Astrocyte (in vitro differentiated cells and primary cell): ENCODE measurements at places on chromosomes 1 and 21. TPM values are rescaled to one million over a fixed set of nuclear protein-coding genes. Genes with fewer than 3 reads are reported as not detected.

DNA sequence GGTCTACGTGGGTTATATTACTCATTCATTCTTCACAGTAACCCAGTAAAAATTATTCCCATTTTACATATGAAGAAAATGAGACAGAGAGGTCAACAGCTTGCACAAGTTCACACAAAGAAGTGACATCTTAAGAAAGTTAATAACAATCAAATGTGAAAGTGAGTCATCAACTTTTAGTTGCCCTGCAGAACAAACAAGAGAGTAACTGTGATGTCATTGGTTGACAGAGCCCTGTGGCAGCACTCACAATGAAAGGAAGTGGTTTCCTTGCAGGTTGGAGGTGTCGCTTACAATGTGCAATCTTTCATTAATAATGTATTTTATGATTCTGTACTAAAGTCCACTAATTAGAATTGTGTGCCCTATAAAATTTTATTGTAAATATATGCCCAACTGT is 369.6 kb downstream of the RYR2 start:
- DNase-seq: no peak
- H3K4me3 ChIP-seq: no peak overlapping the region
- no peaks in the 10 kb centered on the region for H3K36me3 ChIP-seq
- no peak overlapping the region for H3K27ac ChIP-seq

GRCh38 chr1:204295671-204296070 is 64.1 kb downstream of the PLEKHA6 start:
- DNase-seq: no peak
- no peak overlapping the region for H3K27ac ChIP-seq
- H3K4me3 ChIP-seq: no peak overlapping the region
- peaks cover 2% of the 10 kb centered on the region for H3K27me3 ChIP-seq

DNA sequence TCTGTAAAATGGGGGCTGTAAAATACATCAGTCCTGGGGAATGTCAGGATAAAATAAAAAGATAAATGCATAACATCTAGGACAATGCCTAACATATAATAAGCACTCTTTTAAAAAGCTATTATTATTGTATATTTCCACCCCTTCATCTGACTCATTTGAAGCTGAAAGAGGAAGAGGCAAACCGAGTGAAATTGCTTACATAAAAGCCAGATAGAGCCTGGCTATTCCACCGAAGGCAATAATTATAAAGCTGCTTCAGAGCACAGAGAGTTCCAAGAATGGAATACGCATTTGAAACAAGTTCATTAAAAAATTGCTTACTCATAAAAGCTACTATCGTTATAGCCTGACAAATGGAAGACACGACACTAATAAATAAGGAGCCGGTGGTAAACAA is 186.1 kb upstream of the CAMK1G start:
- no peak for DNase-seq
- H3K36me3 ChIP-seq: no peaks in the 10 kb centered on the region
- peaks cover 21% of the 10 kb centered on the region for H3K4me1 ChIP-seq
- no peak overlapping the region for H3K27ac ChIP-seq
- H3K4me3 ChIP-seq: no peak overlapping the region

GRCh38 chr1:161048949-161049722 is 3.4 kb upstream of the USF1 start:
- no peaks in the 10 kb centered on the region for H3K36me3 ChIP-seq
- no peaks in the 10 kb centered on the region for H3K27me3 ChIP-seq
- peaks cover 14% of the 10 kb centered on the region for H3K4me1 ChIP-seq
- no peak overlapping the region for H3K27ac ChIP-seq

DNA sequence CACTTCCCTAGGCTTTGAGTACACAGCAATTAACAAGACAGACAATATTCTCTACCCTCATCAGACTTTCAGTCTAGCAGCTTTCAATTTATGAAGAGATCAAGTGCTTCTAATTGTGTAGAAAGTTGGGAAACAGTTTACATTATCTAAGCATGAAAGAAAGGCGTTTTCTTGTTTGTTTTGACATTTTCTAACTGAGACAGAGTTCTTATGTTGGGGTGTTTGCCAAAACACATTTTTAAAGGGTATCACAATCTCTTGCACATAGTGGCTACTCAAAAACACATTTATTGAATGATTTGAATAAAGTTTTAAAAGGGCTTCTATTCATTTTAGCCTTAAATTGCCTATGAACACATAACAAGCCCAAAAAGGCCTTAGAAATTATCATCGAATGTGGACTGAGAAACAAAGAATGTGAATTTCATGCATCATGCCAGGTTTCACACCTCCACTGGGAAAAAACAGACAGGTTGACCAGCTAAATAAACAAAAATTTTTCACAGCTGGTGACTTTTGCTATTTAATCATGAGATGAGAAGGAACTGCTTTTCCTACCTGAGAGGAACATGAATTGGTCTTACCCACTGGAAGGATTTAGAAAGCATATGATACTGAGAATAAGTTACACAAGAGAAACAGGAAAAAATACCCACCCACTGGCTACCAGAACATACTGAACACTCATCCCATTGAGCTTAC is 394.5 kb upstream of the PKN2 start:
- no peaks in the 10 kb centered on the region for H3K36me3 ChIP-seq
- H3K4me1 ChIP-seq: no peaks in the 10 kb centered on the region
- no peak overlapping the region for H3K4me3 ChIP-seq
- no peak overlapping the region for H3K27ac ChIP-seq
- no peaks in the 10 kb centered on the region for H3K27me3 ChIP-seq

DNA sequence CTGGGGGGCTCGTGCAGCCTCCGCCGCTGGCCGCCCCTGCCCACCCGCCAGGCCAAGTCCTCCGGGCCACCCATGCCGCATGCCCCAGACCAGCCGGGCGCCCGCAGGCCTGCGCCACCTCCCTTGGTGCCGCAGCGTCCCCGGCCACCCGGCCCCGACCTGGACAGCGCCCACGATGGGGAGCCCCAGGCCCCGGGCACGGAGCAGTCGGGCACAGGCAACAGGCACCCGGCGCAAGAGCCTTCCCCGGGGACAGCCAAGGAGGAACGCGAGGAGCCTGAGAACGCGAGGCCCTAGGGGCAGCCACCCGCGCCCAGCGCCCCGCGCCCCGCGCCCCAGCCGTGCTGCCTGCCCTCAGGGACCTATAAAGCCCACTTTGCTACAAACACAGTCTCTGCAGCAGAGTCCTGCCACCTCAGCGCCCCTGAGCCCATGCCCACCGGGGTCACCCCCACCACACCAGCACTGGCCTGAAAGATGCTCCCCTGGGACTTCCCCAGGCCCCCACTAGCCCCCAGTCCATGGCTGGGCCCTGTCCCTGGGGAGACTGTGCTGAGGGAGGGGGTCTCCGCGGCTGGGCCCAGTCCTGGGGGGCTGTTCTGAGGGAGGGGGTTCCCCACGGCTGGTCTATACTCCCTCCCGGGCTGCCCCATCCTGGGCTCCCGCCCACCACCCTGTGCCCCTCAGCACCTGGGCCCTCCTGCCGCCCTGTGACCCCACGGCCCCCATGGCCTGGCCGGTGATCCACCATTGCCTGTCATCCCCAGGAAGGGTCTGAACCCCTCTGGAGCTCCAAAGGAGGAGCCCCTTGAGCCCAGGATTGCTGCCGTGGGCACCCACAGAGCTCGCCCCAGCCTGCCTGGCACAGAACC is 8.6 kb downstream of the TNFRSF18 start:
- DNase-seq: no peak
- no peaks in the 10 kb centered on the region for H3K36me3 ChIP-seq
- peaks cover 2% of the 10 kb centered on the region for H3K27me3 ChIP-seq
- no peak overlapping the region for H3K4me3 ChIP-seq
- H3K4me1 ChIP-seq: no peaks in the 10 kb centered on the region

- H3K4me3 ChIP-seq: no peak overlapping the region
- no peak for DNase-seq
- H3K27ac ChIP-seq: no peak overlapping the region
- H3K4me1 ChIP-seq: no peaks in the 10 kb centered on the region
- no peaks in the 10 kb centered on the region for H3K36me3 ChIP-seq
- H3K27me3 ChIP-seq: peaks cover 2% of the 10 kb centered on the region
Measured at GRCh38 chr21:44286716-44287632, 1.3 kb downstream of the AIRE start.

- H3K4me1 ChIP-seq: peaks cover 25% of the 10 kb centered on the region
- H3K27me3 ChIP-seq: no peaks in the 10 kb centered on the region
- H3K36me3 ChIP-seq: no peaks in the 10 kb centered on the region
- H3K4me3 ChIP-seq: peak overlapping the region; percentile 4
- peak overlapping the region; percentile 97 for H3K27ac ChIP-seq
Measured at GRCh38 chr1:235011599-235012435, 116.8 kb downstream of the TOMM20 start.

DNA sequence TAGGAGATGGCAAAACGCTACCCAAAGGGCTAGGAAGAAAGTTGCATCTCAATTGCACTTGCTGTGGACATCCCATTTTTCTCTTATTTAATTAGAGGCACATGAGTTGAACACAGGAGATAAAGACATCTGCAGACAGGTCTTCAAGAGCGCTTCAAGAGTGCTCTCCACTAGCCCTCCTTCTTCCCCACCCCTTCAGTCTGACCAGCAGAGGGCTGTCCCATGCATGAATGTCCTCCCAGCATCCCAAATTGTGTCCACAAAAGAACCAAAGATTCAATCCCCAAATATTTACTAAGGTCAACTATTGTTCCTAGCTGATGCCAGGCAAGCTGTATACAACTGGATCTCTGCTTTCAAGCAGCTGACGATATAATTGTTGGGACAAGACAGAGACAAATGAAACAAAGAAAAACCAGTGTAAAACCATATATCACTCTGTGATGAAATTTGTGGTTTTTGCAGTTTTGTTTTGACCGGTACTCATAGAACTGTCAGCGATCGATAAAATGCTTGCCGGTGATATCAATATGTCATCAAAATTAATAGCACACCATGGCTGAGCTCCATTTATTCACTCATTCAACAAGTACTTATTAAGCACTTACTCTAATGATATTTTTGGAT is 174.2 kb downstream of the TNR start:
- no peaks in the 10 kb centered on the region for H3K27me3 ChIP-seq
- H3K36me3 ChIP-seq: no peaks in the 10 kb centered on the region
- DNase-seq: no peak
- no peak overlapping the region for H3K4me3 ChIP-seq
- H3K27ac ChIP-seq: no peak overlapping the region

The NPR1 gene
- 0.07 and 0.11 TPM in 2 replicates for total RNA-seq

The CCDC181 gene
- total RNA-seq: 1.1 and 1.5 TPM in 2 replicates
